ENCODE measurements at places on chromosomes 5 and 9.

- DNase-seq: no peak
Observed at GRCh38 chr9:4864234-4864661, 71.5 kb downstream of the RCL1 start.

- no peak for DNase-seq
Observed at GRCh38 chr9:88661759-88662158, 126.8 kb downstream of the NXNL2 start.

GRCh38 chr5:168587987-168588386, 8.8 kb upstream of the PANK3 start:
- no peak for DNase-seq

DNA sequence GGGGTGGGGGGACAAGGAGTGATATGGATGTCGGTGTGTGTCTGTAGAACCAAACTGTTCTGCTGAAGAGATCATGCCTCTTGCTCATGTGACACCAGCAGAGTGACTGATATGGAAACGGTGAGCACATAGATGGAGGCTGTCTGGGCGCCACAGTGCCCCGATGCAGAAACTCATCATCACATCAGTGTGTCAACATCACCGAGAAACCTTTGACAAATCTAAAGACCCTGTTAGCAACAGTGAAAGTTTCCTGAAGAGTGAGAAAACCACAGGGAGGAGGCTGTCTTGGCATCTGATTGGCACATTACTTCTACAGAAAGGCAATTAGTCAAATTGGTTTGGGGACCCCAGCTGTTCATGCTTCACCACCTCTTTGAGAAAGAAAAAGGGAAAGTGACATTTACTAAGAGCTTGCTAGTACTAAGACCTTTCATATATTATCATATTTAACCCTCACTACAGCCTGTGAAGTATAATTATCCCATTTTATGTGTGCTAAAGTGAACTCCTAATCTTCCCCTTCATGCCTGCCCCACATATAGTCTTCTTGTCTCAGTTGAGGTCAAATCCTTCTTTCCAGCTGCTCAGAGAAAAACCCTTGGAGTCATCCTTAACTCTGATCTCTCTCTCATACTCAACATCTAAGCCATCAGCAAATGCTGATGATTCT, 25.6 kb downstream of the CSF2 start:
- peak; percentile 8 for DNase-seq

DNA sequence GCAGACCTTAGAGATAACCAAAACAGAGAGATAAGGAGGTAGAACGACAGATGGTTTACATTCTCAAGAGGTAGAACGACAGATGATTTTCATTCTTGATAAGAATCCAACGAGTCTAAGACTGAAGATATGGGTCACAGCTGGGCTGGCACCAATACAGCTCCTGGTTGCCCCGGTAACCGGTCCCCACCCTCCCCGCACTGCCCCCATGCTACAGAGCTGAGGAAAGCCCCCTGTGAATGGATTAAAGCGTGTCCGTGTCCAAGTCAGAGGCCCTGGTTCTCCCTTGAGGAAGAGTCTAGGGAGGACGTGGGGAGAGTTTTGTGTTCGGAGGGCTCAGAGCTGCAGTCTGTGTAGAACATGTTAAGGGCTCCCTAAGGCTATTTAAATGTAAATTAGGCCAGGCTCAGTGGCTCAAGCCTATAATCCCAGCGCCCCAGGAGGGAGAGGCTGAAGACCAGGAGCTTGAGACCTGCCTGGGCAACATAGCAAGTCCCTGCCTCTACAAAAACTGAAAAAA, 8.1 kb downstream of the IDNK start:
- no peak for DNase-seq

DNA sequence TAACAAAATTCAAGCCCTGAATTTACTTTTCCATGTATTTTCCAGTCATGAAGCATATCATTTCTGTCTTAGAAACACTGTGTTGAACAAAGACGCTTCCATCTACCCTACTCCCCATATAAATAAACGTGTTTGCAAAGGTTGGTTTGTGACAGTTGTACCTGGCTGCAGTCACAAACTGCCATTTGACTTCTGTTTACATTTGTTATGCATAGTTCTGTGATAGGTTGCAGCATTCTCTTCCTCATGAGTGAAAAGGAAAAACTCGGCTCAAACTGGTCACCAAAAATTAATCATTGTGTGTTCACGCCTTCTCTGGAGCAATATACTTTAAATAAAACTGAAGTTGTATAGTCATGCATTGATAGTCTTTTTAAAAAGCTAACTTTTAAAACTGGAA, 69.3 kb upstream of the MOCS2 start:
- DNase-seq: no peak

DNA sequence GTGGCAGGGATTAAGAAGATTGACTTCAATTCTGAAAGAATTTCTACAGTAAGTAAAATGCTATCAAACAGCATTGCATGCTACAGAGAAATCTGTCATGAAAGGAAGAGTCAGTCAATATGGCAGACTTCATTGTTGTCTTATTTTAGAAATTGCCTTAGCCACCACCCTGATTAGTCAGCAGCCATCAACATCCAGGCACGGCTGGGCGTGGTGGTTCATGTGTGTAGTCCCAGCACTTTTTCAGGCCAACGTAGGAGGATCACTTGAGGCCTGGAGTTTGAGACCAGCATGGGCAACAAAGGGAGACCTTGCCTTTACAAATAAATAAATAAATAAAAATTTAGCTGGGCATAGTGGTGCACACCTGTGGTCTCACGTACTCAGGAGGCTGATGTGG, 46.6 kb downstream of the RMI1 start:
- DNase-seq: no peak

- no peak for DNase-seq
Observed at GRCh38 chr5:35158622-35159369, 71.5 kb downstream of the PRLR start.

- DNase-seq: no peak
Observed at GRCh38 chr5:160339406-160340130, 27.2 kb upstream of the CCNJL start.

DNA sequence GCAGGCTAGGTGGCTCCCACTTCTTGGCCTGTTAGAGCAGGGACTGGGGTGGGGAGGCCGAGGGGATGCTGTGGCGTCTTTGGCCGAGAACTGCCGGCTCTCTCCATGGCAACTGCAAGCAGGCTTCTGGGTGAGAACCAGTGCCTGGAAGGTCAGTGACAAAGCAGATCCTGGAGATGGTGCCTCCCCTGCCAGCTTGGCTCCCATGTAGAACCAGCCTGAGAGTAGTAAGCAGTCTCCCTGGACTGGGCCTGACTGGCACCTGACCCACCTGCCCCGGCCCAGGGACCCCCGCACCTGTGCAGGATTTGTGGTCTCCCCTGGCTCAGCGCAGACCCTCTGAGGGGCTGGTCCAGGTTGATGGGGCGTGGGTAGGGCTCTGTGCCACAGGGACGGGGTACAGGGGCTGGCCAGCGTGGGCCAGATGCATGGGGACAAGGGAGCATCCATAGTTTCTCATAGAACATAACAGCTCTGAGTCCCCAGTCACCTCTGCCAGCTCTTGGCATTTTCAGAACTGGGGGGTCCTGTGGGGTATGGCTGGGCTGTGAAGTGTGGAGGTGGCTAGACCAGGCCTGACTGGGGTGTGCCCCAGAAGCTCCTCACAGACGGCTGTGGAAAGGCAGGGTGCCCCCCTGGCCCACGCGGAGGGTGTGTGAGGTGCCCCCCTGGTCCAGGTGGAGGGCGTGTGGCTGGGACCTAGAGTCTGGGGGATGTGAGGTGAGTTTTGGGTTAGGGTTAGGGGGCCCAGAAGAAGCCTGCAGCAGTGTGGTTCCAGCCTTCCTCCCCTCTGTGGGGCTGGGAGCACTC, 22.2 kb downstream of the CACNA1B start:
- no peak for DNase-seq

GRCh38 chr5:91240175-91240574, 142.9 kb downstream of the ARRDC3 start:
- DNase-seq: no peak

GRCh38 chr5:135569755-135570452, 8.9 kb downstream of the CXCL14 start:
- no peak for DNase-seq

Data from stimulated activated CD8-positive, alpha-beta memory T cell treated with anti-CD3 and anti-CD28 coated beads, Interleukin-7, amount 100 ng/mL, for 1 hour (primary cell).